ENCODE measurements at places on chromosomes 7 and 10.

DNA sequence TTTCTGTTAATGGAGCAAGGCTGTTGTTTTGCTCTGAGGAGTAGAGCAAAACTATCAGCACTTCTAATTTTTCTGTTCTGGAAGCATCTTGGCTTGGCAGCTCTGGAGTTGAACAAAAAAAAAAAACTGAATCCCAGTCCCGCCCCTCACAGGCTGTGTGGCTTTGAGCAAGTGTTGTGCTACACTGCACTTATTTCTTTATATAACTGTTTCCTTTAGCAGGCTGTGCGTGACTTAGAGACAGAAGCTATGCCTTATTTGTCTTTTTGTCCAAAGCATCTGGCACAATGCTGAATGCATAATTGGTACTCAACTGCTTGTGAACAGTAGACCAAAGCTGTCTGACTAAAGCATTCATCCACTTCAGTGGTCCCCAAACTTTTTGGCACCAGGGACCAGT, 96.1 kb downstream of the AMPH start:
- DNase-seq, result no peak

GRCh38 chr7:117873310-117874190, at the start of gene CTTNBP2:
TSS of gene CTTNBP2 (minus strand) at chr7:117873441. CDS start at chr7:117873415, 26 bp downstream.
- no peak for DNase-seq

DNA sequence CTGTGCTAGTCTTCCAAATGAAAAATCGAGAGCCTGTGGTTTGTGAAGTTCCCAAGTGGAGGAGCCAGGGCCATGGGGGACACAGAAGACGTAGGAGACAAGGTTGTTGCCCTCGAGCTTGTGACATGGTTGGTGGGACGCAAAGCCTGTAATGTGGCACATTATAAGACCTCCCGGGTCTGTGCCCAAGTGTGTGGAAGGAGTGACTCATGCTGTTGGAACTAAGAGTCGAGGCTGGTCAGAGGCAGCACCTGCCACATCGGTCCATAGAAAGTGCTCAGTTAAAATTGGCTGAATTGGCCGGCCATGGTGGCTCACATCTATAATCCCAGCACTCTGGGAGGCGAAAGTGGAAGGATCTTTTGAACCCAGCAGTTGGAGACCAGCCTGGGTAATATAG, 27.0 kb upstream of the PODXL start:
- DNase-seq, result no peak

GRCh38 chr7:102289057-102289456, 2.4 kb downstream of the SH2B2 start:
- no peak for DNase-seq

DNA sequence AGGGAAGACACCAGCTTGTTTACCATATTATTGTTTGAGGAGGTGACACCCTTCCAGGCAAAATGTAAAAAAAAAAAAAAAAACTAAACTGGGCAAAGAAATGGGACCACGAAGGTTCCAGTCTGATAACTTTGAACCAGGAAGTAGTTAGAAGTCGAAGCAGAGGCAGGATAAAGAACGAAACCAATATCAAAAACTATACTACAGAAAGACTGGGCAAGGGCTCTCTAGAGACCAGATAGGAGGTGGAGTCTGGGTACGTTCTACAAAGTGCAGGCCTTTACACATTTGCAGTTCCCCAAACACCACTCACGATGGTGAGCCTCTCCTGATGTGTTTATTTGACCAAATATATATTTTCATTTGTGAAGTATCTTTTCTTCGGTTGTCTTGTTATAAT, 125.7 kb upstream of the CDK1 start:
- no peak for DNase-seq

GRCh38 chr7:17530741-17531421, 232.4 kb downstream of the AHR start:
- DNase-seq, result no peak

GRCh38 chr10:98621630-98622029, 174.9 kb upstream of the HPS1 start:
- no peak for DNase-seq

DNA sequence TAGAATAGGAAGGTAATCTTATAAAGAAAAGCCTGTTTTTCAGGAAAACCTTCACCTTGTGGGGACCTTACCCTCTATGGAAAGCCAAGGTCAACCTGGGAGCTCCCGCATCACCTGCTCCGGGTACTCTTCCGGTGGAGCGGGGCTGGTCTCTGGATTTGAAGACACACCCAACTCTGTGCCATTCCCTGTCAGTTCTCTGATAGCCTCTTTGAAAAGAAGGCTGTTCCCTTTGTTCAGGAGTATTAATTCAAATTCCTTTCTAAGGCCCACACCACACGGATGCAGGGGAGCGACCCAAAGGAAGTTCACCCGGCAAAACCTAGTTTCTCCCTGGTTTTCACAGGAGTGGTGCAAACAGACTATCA, 10.7 kb downstream of the CTBP2 start:
- no peak for DNase-seq

- DNase-seq, result no peak
Observed at GRCh38 chr7:151187409-151188251, 580 bp upstream of the ASB10 start.

DNA sequence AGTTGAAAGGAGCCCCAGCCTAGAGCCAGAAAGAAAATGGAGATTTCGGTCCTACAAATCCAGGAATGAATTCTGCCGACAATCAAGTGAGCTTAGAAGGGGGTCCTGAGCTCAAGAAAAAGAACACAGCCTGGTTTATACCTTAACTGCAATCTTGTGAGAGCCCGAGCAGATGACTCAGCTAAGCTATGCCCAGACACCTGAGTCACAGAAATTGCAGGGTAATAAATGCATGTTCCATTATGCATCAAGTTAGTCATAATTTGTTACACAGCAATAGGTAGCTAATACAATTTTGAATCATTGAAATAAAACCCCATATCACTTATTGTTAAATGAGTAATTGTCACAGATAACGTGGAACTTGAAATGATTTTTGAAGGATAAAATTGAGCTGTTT, 111.8 kb upstream of the FOXP2 start:
- DNase-seq, result no peak

DNA sequence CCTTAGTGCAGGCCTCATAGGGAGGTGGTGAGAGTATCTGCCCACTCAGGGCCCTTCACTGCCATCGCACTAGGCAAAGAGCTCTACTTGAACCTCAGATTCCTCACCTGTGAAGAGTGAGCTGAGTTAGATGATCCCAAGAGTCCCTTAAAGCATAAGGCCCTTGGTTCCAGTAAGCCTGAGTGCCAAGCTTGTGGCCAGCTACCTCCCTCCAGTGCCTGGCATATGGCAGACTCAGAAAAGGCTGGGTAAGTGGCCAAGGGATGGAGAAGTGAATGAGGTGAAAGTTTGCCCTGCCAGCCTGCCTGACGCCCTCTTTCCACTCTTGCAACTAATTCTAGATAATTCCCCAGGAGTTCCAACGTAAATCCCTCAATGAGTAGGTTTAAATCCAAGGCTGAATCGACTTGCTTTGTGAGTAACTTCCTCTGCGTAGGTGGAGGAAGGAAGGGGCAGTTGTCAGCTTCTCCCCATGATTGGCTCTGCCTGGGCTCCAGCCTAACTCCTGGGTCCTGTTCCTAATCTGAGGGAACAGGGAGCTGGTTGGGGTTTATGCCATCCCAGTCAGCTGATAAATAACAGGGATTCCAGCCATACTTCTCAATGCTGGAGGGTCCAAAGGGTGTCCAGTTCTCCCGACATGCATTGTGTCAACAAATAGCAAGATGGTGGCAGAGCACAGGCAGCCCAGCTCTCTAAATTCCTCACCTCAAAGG, 14.2 kb downstream of the DUSP5 start:
- no peak for DNase-seq

DNA sequence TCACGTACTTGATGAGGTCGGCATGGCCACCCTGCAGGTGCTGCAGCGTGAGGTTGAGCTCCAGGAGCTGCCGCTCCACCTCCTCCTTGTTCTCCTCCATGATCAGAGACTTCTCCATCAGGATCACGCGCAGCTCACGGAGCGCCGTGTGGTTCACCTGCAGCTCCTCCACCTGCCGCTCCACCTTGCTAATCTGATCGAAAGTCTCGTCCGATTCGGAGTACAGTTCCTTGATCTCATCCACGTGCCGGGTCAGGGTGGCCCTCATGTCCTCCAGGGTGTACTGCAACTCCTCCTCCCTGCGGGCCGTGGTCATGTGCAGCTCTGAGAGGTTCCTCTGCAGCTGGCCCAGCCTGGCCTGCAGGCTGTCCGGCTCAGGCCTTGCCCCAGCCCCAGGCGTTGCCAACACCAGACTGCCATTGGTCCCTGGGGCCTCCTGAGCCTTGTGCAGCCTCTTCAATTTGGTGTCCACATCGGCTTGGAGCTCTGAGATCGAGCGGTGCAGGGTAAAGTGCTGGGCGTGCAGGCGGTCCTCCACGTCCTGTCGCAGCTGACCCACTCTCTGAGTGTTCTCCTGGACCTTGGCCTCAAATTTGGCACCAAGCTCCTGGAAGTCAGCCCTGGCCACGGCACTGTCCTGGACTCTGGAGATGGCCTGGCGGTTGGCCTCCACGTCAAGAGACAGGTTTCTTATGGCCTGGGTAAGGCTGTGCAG, 13.9 kb downstream of the MMRN2 start:
- no peak for DNase-seq

- DNase-seq, result no peak
Observed at GRCh38 chr7:87427288-87427687, 48.2 kb downstream of the ABCB4 start.

DNA sequence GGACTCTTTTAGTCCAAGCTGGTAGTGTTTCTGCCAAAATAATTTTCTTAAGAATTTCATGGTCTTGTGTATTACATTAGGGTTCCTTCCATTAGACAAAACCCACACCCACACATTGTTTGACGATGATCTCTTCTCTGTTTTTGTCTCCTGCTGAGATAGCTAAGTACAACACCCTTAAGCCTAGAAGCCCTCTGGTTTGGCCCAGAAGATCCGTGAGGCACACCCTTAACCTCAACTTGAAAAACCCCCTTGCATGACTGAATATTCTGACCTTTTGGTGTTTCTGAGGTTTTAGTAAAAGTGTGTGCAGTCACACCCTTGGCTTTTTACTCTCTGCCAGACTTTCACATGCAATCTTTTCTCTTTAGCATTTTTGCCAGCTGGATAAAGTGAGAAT, 29.3 kb upstream of the ERCC6 start:
- no peak for DNase-seq

Data from activated T-cell treated with anti-CD3 and anti-CD28 coated beads for 1 hour (primary cell).